Heart right ventricle (tissue), 16 donors: ENCODE measurements at places on chromosomes 11 and 22. TPM values are rescaled to one million over a fixed set of nuclear protein-coding genes. Genes with fewer than 3 reads are reported as not detected.

The PDGFD gene
- total RNA-seq, result 14.4 TPM

- DNase-seq, result no peak
These were observed 90.6 kb downstream of the TSPAN18 start for GRCh38 chr11:44817207-44817949.

The RASD2 gene
- 6.8 TPM for total RNA-seq

DNA sequence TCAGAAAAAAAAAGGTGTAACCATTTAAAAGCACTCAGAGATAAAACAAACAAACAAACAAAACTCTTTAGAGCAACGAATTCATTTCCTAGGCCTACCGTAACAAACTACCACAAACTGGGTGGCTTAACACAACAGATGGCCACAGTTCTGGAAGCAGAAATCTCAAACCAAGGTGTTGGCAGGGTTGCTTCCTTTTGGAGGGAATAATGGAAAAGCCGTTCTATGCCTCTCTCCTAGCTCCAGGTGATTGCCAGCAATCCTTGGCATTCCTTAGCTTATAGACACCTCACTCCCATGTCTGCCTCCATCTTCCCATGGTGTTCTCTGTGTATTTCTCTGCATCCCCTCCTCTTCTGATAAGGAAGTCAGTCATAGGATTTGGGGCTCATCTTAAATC is 200.4 kb downstream of the RAB38 start:
- DNase-seq, result no peak

The ACR gene
- 0.50 TPM for total RNA-seq

DNA sequence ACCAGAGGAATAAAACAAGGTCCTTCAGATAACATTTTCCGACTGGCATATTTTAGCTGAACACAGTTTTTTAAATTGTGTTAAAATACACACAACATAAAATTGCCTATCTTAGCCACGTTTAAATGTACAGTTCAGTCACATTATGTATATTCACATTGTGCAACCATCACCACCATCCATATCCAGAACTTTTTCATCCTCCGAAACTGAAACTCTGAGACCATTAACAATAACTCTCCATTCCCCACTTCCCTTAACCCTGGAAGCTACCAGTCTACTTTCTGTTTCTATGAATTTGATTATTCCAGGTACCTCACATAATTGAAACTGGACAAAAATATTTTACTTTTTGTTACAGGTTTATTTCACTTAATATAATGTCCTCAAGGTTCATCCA is 213.3 kb downstream of the ETS1 start:
- DNase-seq, result no peak
